ENCODE measurements at places on chromosomes 2 and 18.

GRCh38 chr2:221210686-221211085 lies 361.4 kb downstream of the EPHA4 start:
- no peak for DNase-seq

GRCh38 chr2:188478724-188479123 lies 187.1 kb downstream of the GULP1 start:
- no peak for DNase-seq

- DNase-seq = no peak
These were observed 431.2 kb downstream of the LPIN1 start for GRCh38 chr2:12177455-12178288.

DNA sequence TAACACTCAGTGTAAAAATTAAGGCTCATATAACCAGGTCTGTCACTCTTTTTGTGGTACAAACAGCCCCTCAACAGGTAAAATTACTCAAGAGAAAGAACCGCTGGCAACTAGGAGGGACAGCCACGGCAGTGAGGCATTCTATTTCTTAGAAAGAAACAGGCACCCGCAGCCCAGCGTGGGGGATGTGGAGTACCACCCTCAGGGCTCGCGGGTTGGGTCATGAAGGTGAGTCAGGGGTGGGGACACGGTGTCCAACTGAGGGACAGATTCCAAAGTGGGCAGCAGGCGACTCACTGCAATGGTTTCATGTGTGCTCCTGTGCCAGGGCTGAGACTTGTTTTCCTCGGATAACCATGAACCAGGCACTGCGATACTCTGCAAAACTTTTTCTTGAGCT lies 129.4 kb downstream of the DTNB start:
- no peak for DNase-seq

- no peak for DNase-seq
These were observed 1420.0 kb upstream of the CDH2 start for GRCh38 chr18:29596959-29597358.

DNA sequence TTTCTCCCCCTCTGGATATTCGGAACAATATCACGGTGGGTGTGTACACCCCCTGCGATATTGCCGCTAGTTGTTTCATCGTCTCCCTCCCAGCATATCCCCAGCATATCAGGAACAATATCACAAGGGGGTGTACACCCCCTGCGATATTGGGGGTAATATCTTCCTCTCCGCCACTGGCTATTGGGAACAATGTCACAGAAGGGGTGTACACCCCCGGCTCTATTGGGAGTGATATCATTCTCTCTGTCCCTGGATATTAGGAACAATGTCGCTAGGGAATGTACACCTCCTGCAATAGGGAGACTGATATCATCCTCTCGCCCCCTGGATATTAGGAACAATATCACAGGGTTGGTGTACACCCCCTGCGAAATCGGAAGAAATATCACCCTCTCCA lies 1932.0 kb downstream of the SUCLG1 start:
- no peak for DNase-seq

GRCh38 chr2:237290261-237290660 lies 123.7 kb downstream of the COL6A3 start:
- no peak for DNase-seq

- no peak for DNase-seq
These were observed 110.2 kb downstream of the OLA1 start for GRCh38 chr2:174138161-174138560.

DNA sequence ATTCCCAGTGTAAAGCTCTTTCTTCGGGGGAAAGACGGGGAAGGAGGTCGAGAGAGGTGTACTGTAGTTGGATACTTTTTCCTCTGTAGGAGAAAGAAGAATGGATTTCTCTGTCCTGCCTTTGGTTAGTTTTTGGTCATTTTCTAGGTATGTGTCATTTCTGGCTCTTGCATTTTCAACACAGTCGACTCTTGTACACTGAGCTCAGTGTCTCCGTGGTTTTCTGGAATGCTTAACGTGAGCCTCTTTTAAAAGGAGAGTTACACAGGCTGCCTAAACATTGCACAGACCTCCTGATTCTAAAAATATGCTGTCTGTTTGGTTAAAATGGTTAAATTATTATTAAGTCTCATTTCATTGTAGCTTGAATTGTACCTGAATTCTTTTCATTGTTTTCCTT lies 21.8 kb upstream of the GLS start:
- no peak for DNase-seq

GRCh38 chr2:228675646-228676045 lies 494.2 kb upstream of the SPHKAP start:
- no peak for DNase-seq

- DNase-seq = no peak
These were observed 396.7 kb upstream of the RGPD4 start for GRCh38 chr2:107430006-107430405.

DNA sequence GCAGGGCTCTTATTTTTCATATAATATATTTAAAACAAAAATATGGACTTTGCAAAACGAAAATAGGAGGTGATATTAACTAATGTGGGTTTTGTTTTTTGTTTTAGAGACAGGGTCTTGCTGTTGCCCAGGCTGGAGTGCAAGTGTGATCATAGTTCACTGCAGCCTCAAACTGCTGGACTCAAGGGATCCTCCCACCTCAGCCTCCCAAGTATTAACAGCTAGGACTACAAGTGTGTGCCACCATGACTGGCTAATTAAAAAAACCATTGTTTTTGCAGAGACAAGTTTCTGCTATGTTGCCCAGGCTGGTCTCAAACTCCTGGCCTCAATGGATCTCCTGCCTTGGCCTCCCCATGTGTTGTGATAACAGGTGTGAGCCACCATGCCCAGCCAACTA lies 70.4 kb upstream of the FZD5 start:
- DNase-seq = no peak

DNA sequence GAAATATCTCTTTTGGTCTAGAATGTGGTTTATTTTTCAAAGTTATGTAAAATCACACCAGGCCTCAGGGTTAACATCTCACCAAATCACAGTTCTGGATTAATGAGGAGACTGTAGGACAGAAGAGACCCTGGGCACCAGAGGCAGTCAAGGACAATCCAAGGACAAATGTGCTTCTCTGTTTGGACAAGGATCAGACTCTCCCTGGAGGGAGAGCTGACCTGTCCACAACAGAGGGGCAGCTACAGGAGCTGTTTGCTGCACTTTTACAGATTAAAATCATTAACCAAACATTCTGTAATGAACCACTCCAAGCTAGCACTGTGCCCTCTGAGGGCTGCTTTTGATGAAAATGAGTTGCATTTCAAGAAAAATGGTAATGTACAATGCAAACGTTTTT lies 690.6 kb upstream of the SLC8A1 start:
- no peak for DNase-seq

- DNase-seq = no peak
These were observed 219.6 kb downstream of the MBD2 start for GRCh38 chr18:54004828-54005227.

DNA sequence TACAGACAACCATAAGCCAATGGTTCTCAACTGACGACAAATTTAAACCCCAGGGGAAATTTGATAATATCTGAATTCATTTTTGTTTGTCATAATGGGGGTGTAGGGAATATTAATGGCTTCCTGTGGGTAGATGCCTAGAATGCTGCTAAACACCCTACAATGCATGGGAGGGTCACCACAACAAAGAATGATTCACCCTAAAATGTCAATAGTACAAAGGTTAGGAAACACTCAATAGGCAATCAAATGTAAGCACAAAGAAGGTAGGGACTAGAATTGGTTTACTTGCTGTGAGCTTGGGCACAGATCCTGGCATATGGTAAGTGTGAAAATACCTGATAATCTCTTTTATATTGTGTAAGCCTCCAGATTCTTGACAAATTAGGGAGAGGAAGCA lies 20.1 kb upstream of the FANCL start:
- no peak for DNase-seq

DNA sequence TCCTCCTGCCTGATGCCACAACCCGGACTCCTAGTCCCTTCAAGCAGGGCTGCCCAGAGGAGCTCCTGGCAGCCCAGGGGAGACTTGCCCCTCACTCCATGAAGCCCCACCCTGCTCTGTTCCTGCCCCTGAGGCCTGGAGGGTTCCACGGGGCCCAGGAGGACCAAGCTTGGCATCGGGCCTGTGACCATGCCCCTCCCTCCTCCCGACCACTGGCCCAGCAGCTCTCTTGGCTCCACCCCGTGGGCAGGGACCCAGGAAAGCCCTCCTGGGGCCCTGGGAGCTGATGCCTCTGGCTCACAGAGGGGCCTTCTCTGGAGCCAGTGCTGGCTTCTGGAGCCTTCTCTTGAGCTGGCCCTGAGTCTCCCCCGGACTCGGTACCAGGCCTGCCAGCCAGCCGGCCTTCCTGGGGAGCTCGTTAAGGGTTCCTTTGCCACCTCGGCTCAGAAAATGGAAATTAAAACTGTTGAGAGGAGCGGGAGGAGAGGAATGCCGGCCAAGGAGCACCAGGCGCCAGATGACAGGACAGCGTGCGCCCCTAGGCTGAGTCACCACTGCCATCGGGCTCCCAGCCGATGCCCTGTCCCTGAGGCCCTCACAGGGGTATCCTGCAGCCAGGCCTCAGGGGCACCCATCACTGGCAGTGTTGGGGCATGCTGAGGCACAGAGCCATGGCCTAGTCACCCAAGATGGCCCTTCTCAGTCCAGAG lies 40.6 kb upstream of the SNED1 start:
- DNase-seq = no peak

GRCh38 chr2:69344305-69344704 lies 42.7 kb downstream of the GFPT1 start:
- DNase-seq = no peak

DNA sequence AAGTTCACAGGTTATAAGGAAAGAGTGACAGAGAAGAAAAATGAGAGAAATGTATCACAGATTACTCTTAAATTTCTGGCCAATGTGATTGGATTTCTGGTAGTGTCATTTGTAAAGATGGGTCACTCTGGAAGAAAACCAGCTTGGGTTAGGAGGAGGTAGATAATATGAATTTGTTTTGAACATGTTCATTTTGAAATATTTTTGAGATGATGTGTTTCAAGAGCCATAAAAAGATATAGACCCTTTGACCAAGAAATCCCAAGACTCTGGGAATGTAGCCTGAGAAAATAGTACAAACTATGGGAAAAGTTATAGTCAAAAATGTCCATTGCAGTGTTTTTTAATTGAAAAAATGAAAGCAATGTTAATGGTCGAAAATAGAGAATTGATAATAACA lies 70.7 kb downstream of the CALCRL start:
- no peak for DNase-seq

- DNase-seq = no peak
These were observed at the start of gene FRZB for GRCh38 chr2:182866461-182867406. Gene FRZB, minus strand, starts transcription at chr2:182866637. Its CDS starts 85 bp downstream, at chr2:182866552.

GRCh38 chr2:46350029-46350689 lies 53.0 kb downstream of the EPAS1 start:
- no peak for DNase-seq

DNA sequence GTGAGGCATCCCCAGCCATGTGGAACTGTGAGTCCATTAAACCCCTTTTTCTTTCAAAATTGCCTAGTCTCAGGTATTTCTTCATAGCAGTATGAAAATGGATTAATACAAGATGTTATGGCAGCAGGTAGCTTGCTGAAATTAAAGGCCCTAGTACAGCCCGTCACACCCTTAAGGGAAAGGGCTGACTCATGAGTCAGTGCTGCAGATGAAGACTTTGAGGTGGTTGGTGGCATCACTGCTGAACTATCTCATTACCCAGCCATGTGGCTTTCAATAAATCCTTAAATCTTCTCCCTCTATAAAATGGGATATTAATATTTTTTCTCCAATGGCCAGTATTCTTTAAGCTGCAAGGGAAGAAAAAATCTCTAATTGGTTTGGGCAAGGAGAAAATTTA lies 226.1 kb upstream of the CCDC68 start:
- DNase-seq = no peak

- no peak for DNase-seq
These were observed 1.4 kb downstream of the CIB4 start for GRCh38 chr2:26639685-26640243.

DNA sequence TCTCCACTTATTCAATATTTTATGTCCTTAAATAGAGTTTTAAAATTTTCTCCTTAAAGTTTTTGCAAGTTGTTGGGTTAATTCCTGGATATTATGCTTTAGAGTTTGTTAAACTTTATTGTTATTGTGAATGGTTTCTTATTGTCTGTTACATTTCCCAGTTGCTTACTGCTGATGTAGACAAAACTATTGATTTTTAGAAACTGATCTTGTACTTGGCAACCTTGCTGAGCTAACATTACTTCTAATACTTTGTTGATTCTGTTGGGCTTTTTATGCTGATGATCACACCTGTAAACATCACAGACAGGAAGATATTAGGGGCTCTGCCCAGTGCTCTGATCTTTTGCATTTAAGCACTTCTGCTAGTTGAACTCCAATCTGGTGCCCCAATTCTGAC lies 2.8 kb upstream of the CLIP4 start:
- DNase-seq = no peak

GRCh38 chr2:147910990-147911473 lies 66.2 kb downstream of the ACVR2A start:
- no peak for DNase-seq

DNA sequence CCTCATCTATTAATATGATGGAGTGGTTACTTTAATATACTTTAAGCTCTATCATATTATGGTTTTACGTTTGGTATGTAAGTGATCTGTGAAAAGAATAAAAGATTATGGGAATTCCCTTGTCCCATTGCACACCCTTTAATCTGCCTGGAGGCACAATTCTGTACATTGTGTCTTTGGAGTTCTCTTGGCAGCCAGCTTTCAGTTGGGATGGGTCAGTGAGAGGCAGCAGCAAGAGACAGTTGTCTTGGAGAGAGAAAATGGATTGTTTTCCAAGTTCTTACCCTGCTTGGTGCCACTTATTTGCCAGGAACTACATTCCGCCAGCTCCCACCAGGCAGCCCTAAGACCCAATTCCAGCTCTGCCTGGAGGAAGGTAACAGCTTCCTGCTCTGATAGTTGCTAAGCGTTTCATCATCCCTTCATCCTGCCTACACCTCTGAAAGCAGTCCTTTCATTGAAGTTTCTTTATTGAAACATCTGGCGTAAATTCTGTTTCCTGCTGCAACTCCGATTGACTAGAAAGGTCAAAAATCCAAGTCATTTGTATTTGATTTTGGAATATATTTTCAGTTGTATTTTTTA lies 365.2 kb downstream of the AKAIN1 start:
- peak; percentile 74 for DNase-seq

GRCh38 chr18:13572148-13572547 lies 154.2 kb downstream of the FAM210A start:
- no peak for DNase-seq

DNA sequence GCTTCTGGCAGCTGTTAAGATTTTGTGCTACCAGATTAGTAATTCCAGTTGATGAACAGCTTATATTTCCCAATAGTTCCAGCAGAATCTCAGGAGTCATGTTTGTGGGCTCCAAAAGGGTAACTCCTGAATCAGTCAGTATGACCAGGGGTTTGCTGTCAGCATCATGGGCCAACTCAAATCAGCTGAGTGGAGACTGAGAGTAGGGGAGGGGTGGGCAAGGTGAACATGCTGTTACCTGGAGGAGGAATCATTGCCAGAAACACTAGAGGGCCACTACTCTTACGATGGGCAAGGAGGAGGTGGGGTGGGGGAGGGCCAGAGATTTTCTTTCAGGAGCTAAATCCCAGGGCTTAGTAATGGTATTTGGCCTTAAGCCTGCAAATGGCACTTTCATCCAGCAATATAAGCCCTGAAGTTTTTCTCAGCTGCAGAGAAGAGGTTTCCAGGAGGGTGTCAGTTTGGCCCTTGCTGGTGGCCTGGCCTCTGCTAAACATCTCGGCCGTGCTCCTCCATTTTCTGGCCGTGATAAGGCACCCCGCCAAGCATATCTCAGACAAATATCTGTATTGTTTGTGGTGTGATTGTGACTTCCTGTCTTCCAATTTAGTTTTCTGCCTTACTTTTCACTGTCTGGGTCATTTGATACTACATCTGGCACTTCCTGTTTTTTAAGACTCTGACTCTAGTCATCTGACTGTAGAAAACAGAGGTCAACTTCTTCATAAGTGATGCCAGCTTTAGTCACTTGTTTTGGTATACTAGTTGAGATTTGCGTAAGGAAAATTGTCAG lies 120.5 kb upstream of the CXCR4 start:
- DNase-seq = no peak
